ENCODE measurements at places on chromosomes 1 and 21.

- no peak for DNase-seq
Measured at GRCh38 chr1:110453829-110454228, 2.9 kb downstream of the PROK1 start.

DNA sequence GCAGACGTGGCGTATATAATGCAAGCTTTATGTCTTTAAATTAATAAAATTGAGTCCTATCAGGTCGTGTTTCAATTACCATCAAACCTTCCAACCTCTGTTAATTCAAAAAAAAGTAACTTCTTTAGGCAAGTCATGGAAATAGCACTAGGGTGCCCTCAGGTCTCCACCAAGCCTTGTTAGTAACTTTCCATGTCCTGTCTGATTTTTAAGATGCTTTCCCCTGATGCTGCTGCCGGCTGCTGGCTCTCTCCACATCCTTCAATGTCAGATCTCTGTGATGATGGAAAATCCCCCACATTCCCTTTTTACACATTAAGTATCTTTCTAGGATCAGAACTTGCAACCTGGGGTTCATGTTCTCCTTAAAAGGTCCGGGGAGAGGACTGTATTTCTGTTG is 3.0 kb downstream of the ERG start:
- no peak for DNase-seq

DNA sequence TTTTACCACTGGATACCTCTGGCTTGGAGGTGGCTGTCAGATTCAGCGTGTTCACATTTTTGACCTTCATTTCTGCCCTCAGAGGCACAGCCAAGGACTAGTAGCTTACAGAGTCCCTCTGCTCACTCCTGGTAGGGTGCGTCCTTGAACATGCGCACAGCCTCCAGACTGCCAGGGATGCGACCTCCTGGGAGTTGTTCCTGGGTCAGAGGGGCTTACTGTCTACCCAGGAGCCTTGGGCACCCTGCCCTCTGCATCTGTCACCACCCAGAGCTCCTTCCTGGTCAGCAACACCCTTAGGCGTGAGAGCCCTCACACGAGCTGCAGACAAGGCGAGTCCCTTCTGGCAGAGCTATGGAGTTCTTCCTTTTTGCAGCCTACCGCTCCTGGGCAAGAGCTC is 1.7 kb downstream of the SLX9 start:
- no peak for DNase-seq

- DNase-seq: peak; percentile 12
Measured at GRCh38 chr1:26126321-26127084, 14.9 kb downstream of the PDIK1L start.

DNA sequence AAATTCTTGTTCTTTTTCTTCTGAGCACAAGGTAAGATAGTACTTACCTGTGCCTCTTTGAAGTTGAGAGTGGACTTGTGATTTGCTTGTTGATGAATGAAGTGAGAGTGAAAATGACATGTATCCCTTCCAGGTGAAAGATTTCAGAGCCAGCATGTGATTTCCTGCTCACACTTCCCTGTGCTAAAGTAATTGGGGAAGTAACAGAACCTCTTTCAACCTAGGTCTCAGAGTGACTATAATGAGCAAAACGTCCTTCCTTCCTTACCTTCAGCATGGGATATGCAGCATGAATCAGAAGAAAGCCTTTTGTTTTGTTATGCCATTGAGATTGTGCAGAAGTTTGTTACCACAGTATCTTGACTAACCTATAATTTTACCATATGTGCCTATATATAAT is 24.6 kb downstream of the RAVER2 start:
- DNase-seq: no peak

DNA sequence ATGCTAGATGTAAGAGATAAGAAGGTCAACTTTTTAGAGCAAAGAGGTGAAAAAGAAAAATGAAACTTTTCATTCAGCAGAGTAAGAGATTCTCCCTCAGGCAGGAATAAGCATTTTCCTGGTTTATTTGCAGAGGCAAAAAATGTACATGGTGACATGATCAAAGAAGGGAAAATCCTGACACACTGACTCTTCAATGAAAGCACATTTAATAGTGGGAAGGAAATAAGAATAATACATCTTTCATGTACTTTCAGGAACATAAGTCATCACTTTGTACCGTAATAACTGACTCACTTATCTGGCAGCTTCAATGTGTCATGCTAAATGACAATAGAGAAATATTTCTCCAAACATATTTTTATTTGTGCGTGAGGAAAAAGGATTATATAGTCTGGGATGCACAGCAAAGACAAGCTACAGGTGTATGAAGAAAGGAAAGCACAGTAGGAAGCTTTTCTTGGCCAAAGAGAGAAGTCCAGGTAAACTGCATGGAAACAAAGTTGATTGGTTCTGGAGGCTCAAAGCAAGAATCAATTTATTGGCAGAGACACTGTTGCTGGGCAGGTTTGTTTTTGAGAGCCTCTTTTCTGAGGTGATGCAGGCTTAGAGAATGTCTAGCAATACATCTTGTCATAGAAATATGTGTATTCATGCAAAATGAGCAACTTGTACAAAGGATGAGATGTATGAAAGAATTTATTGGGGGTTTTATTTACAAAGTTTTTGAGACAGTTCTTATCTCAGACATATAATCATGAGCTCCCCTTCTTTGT is 1409.0 kb downstream of the PLA2G4A start:
- DNase-seq: no peak

DNA sequence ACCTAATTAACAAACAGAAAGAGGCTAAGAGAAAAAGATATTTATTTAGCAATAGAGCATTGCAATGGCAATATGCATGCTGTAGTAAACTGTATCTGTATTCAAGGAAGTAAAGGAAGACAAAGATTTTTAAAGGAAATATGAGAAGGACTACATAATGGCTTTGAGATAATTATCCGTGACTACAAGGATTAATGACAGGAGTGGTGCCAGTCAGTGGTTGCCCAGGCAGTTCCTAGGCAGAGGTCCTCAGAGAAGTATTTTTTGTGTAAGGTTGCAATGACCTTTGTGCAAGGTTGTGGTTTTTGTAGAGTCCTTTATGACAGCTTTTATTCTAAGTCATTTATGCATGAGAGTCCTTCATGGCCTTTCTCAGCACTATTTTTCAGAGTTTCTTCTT is 711.1 kb upstream of the CHRM3 start:
- no peak for DNase-seq

- DNase-seq: no peak
Measured at GRCh38 chr1:228393268-228393701, 13.3 kb downstream of the TRIM11 start.

- no peak for DNase-seq
Measured at GRCh38 chr1:221279146-221279545, 399.9 kb downstream of the HLX start.

DNA sequence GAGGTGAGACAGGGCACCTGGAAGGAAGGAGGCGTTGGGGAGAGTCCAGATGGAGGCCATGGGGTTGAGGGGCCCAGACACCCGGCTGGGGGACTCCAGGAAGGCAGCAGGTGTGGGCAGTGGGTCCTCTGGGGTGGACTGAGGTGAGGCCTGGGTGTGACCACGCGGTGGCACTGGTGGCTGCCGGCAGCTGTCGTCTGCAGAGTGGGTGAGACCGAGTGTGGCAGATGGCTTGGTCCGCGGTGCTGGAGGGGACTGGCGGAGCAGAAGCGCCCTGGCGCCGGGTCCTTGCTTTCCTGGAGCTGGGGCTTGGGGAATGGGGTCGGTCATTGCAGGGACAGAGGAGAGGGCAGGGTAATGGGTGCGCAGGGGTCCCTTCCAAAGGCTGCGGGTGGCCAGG is 12.5 kb downstream of the AGRN start:
- DNase-seq: no peak

GRCh38 chr1:210700511-210700910 is 371.8 kb downstream of the HHAT start:
- no peak for DNase-seq

DNA sequence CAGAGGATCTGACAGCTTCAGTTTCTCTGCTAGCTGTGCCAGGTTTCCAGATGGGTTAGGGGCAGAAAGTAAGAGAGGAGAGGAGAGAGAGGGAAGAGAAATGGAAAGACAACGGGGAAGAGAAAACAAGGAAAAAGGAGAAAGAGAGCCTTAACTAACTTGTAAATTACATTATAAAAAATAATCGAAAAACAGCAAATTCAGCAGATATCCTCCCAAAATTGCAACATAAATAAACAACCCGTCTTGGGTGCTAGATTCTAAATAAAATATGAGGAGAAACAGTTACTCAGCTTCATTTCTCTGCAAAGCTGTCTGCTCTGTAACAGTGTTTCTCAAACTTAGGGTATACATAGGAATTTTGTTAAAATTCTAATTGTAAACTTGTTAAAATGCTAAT is 29.2 kb downstream of the SEC16B start:
- no peak for DNase-seq

GRCh38 chr21:46334351-46335140 is 10.6 kb downstream of the PCNT start:
- DNase-seq: no peak

- DNase-seq: no peak
Measured at GRCh38 chr1:53420341-53420740, 38.9 kb upstream of the DMRTB1 start.

DNA sequence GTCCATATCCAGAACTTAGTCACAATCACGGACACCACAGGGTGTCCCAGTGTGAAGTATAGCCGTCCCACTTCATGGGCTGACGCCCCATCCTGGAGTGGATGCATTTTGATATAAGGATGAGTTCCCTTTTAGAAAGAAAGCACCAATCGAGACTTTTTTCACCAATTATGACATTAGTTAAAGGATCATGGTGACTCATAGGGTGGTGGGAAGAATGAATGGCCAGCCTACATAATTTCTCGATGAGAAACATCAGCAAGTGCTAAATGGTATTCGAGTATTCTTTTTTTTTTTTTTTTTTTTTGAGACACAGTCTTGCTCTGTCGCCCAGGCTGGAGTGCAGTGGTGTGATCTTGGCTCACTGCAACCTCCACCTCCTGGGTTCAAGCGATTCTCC is 38.5 kb upstream of the USP1 start:
- DNase-seq: no peak

DNA sequence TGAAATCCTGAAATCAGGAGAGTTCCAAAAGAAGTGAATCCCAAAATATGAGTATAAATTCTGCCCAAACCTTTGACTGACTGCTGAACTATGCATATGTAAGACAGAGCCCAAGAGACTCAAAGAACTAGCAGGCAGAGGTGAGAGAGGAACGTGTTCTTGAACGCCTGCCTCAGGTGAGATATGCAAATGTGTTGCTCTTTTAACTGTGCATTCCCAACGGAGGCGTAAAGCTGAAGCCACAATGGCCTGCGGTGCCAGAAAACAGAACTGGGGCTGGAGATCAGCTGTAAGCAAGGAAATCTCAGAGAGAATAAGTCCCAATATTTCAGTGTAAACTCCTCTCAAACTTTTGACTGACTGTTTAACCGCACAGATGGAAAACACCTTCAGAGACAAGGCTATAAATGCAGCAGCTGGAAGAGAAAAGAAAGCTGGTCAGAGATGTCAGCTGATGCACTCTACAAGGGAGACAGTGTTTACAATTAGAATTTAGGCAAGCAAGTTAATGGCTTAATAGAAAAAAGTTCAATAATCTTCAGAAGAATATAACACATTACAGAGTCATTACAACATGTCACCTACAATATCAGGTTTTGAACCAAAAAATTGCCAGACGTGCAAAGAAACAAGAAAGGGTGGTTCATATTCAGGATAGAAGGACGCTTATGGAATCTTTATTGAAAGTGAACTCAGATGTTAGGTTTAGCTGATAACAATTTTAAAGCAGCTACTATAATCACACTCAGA is 43.0 kb upstream of the TRIM67 start:
- no peak for DNase-seq

DNA sequence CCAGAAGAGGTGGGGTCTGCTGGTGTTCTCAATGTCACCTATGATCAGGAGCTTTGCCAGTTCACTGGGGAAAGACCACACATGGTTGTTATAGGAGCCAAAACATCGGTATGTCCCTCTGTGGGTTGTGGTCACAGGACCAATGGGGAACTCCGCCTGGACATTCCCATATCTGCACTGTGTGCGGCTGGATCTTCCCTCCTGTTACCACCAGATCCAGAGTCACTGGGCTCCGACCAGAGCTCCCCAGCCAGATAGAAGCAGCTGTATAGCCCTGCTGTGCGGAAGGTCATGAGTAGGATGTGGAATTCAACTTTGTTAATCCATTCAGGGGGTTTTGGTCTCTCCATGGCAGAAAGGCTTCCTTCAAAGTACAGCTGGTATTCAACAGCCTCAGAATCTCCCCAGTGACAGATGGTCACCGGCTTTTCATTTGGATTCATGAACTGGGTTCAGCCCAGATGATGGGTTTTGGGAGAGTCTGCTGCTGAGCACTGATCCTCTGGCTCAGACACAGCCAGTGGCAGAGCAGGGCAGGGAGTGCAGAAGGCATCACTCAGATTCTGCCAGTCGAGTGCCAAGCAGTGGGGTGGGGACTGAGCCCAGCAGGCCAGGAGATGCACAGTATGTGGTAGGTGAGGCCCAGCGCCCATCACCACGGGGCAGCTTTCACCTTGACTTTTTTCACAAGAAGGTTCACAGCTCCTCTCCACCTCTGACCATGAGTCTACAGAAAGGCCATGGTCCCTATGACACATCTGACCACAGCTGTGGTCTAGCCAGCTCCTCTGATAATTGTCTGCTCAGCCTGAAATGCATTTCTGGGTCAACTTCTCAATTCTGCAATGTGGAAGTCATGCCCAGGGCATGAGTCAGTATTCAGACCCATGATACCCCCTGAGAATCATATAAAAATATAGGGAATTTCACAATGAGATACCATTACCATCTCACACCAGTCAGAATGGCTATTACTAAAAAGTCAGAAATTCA is 2.9 kb upstream of the SHCBP1L start:
- DNase-seq: no peak

DNA sequence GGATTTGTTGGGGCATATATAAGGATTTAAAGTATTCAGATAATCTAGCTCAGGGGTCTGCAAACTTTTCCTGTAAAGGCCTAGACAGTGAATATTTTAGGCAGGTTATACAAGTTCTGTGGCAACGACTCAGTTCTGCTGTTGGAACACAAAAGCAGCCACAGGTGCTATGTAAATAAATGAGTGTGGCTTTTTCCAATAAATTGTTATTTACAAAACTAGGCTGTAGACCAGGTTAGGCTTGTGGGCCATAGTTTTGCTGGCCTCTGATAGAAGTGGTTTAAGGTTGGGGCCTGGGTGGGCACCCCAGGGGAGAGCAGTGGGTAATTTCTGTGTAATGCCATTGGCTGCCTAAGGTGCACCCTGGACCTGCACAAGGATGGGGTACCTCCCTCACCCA is 16.9 kb upstream of the IGFN1 start:
- no peak for DNase-seq

GRCh38 chr1:110034451-110035235 is at the start of gene STRIP1:
Gene STRIP1 (plus strand): TSS chr1:110034624. CDS start chr1:110034638, 14 bp downstream.
- DNase-seq: peak; percentile 81

- DNase-seq: no peak
Measured at GRCh38 chr1:119388450-119388849, 19.9 kb downstream of the HAO2 start.
